Naive thymus-derived CD4-positive, alpha-beta T cell (primary cell): ENCODE measurements at places on chromosomes 4 and X. TPM values are rescaled to one million over a fixed set of nuclear protein-coding genes. Genes with fewer than 3 reads are reported as not detected.

- no peak for DNase-seq
Observed at GRCh38 chr4:6820695-6821094, 38.2 kb downstream of the KIAA0232 start.

- DNase-seq = no peak
Observed at GRCh38 chr4:25834411-25835107, 28.2 kb downstream of the SEL1L3 start.

TMEM47 gene
- total RNA-seq = not detected

HTN1 gene
- not detected for total RNA-seq

CXCL6 gene
- not detected for total RNA-seq

CBR4 gene
- 12.4 TPM for total RNA-seq

IL9R gene
- 1.2 TPM for total RNA-seq

GRCh38 chr4:185359767-185360446 is 35.8 kb downstream of the LRP2BP start:
- no peak for DNase-seq

DNA sequence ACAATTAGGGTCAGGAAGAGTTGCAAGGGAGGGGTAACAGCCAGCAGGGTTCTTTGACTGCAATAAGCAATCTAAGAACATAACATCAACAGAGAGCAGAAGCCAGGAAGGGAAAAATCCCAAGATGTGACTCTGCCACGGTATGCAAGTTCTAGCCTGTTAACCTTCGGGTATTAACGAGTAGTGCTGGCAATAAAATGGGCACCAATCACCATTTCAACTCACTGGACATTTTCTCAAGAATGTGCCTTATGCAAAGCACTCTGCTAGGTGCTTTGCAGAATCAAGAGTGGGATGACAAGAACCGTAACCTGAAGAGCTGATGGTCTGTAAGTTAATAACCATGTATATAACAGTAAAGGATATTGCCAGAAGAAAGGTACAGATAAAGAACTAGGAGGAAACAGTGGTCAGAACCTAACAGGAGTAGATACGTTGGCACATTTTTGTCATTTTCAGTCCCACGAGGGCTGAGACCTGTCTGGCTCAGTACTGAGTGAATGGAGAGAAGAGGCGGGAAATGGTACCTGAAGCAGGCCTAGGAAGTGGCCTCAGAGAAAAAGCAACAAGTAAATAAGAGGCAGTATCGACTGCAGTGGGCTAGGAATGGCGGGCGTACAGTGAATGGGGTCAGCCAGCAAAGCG is 2.7 kb downstream of the ELOVL6 start:
- no peak for DNase-seq
